Right atrium auricular region (tissue), 2 donors: ENCODE measurements at places on chromosomes 2 and 18. TPM values are rescaled to one million over a fixed set of nuclear protein-coding genes. Genes with fewer than 3 reads are reported as not detected.

GRCh38 chr18:3808985-3809780 is 359.2 kb downstream of the TGIF1 start:
- no peaks in the 10 kb centered on the region for H3K36me3 ChIP-seq
- no peaks in the 10 kb centered on the region for H3K27me3 ChIP-seq
- no peak for DNase-seq
- no peak overlapping the region for H3K27ac ChIP-seq
- no peak overlapping the region for H3K4me3 ChIP-seq

DNA sequence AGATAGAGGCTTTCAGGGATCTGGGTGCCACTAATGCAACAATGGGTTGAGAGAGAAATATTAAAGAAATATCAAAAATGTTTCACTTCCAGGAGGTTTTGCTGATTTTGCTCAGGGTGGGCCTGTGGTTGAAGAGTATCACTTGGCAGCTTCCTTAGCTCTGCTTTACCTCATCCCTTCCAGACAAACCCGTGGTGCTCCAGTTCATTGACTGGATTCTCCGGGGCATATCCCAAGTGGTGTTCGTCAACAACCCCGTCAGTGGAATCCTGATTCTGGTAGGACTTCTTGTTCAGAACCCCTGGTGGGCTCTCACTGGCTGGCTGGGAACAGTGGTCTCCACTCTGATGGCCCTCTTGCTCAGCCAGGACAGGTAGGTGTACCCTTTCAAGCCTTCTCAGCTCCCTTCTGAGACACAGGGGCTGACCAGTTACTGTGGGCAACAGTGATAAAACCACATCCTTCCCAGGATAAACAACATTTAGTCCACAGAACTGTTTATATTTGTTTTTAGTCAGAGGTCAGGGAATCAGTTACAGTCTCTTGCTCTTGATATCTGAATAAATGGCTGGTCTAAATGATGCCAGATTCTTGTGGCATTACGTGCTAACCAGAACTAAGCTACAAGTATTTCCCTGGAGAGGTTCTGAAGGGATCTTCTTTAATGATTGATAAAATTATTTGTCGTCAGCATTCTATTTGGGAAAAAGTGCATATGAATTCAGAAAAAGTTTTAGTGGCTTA is 7.0 kb downstream of the SLC14A1 start:
- H3K36me3 ChIP-seq, result no peaks in the 10 kb centered on the region
- H3K27me3 ChIP-seq, result no peaks in the 10 kb centered on the region
- H3K4me1 ChIP-seq, result no peaks in the 10 kb centered on the region
- no peak for DNase-seq
- no peak overlapping the region for H3K4me3 ChIP-seq

DNA sequence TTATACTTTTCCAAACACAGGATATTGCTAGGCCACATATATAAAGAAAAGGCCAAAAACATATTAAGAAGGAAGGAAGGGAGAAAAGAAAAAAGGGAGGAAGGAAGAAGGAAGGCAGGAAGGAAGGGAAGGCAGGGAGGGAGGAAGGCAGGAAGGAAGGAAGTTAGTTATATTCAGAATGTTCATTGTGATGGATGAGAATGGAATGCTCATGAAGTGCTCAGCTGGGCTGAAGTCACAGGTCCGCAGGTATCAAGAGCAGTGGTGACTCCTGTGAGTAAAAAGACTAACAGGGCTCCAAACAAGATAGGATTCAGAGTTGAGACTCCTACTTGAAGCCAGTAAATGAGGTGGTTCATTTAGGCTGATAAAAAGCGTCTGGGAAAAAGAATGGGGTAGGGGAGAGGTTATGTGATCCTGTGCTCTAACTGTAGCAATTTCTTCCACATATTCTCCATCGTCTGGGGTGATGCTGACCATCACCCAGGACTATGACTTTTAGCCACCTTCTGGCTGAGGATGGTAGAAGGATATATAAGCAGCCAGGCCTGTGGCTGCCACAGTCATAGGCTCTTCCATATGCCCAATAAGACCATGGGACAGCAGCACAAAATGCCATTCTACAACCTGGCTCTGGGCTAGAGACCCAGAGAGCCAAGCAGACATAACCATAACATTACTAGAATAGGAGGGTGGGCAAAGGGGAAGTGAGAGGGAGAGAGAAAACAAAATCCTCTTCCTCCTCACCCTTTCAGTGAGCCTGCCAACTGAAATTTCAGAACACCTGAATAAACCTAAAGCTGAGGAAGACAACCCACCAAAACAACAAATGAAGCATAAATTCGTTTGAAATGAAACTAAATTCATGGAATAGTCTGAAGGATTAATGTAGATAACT is 173.2 kb downstream of the MYO3B start:
- H3K36me3 ChIP-seq, result no peaks in the 10 kb centered on the region
- DNase-seq, result no peak
- no peaks in the 10 kb centered on the region for H3K27me3 ChIP-seq

- no peak for DNase-seq
- no peaks in the 10 kb centered on the region for H3K4me1 ChIP-seq
- H3K27me3 ChIP-seq, result no peaks in the 10 kb centered on the region
- no peak overlapping the region for H3K4me3 ChIP-seq
These were observed 409.4 kb downstream of the RIT2 start for GRCh38 chr18:42706029-42706608.

DNA sequence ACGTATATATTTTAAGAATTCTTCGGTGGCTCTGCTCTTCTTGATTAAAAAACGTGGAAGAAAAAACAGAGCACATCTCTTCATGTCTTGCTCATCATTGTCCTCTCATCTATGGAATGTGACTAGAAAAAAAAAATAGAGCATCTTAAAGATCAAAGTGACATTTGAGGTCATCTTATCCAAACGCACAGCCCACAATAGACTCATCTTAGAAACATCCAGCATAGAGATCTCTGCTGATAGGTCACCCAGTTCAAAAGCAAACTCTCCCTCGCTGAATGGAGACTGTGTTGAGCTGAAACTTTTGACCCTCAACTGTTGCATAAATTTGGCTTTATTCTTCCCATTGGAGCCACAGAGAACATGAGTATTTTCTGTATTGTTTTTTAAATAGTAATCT is 65.2 kb downstream of the CMPK2 start:
- H3K27me3 ChIP-seq, result no peaks in the 10 kb centered on the region
- no peak for DNase-seq
- no peak overlapping the region for H3K4me3 ChIP-seq
- H3K27ac ChIP-seq, result no peak overlapping the region
- H3K36me3 ChIP-seq, result no peaks in the 10 kb centered on the region
- no peaks in the 10 kb centered on the region for H3K4me1 ChIP-seq

- DNase-seq, result no peak
- H3K27ac ChIP-seq, result peak overlapping the region; percentile 95
- H3K36me3 ChIP-seq, result no peaks in the 10 kb centered on the region
- no peaks in the 10 kb centered on the region for H3K27me3 ChIP-seq
- H3K4me1 ChIP-seq, result peaks cover 64% of the 10 kb centered on the region
These were observed 2.6 kb downstream of the CAB39 start for GRCh38 chr2:230715201-230715600.

DNA sequence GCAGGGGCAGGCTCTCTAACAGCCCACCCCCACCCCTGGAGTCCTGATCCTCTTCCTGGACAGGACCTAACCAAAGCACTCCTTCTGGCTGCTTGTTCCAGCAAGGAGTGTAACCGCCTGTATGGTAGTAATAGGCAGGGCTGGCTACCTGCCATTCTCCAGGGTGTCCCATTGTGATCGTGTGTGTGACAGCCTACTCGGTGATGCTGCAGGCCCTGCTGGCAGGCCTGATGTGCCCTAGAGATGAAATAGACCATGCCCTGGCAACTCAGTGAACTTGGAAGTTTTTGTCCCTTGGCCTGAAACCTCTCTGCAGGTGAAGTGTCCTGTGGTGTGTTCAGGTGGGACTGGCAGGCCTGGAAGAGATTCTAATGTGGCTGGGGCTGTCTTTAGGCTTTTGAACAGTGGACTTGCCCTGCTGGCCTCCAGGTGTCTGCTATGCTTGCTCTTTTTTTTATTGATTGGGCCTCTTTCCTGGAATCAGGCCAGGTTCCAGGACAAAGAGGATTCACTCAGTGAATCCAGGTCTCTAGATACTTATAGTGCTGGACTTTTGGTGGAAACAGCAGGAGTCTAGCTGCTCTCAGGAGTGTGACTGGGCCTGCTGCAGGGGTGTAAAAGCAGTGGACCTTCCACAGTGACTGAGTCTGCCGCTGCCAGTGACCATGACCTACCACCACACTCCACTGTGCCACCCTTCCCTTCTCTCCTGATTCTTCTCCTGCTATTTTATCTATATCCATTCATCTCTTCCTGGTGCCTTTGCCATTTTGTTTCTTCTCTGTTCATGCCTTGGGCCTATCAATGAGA is 132.1 kb downstream of the CTIF start:
- no peak overlapping the region for H3K4me3 ChIP-seq
- peaks cover 25% of the 10 kb centered on the region for H3K4me1 ChIP-seq
- DNase-seq, result no peak

The SOCS6 gene
- total RNA-seq, result 18.7 TPM
